Stimulated activated CD4-positive, alpha-beta T cell treated with anti-CD3 and anti-CD28 coated beads, TNF-alpha, amount 100 ng/mL, for 1 hour (primary cell): ENCODE measurements at places on chromosomes 1 and 21.

DNA sequence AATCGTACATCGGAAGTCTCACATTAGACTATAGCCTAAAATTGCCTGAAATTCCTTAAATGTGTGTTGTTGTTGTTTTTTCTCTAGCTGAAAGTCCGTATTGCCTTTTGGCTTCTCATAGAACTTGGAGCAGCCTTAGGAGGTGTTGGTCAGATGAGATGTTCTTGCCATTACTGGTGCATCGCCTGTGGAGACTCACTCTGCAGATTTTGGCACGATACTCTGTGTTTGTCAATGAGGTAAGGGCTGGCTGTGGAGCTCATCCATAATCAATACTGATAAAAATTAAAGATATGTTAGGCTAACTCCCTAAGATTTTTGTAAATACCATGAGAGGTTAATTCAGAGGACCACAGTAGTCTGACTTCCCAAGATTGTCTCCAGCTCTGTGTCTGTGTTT lies 28.9 kb downstream of the AGT start:
- DNase-seq: no peak

DNA sequence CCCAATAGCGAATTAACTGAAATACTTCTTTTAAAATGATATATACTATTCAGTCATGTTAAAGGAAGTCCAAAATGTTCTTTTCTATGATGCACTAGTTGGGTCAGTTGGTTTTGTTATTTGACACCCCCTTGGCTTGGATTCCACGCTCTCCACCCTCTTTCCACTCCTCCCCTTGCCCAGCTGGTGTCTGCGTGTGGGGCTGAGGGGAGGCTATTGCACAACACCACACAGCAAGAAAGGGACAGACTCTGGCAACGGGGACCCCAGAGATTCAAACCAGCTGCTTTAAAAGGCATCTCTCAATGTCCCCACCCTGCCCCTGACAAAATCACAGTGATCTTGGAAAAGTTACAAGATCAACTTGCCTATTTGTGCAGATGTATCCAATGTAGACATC lies 394.3 kb downstream of the TGFB2 start:
- no peak for DNase-seq

DNA sequence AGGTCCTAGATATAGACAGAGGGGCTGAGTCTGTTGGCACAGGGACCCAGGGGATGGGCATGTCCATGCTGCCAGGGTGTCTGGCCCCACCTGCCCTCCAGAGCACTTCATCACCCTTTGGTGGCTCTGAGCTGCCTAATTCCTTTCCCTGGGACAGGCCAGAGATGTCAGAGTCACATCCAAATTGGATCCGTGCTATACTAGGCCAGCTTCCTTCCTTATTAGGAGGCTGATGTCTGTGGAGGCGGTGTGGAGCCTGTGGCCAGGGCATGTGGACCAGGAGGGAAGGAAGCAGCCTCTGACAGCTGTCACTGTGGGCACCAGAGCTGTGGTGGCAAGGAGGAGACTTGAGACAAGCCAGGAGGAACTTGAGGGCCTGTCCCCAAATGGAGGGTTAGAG lies 77.7 kb upstream of the TMEM51 start:
- no peak for DNase-seq

GRCh38 chr1:53572065-53572814 lies 113.0 kb downstream of the DMRTB1 start:
- DNase-seq: no peak

DNA sequence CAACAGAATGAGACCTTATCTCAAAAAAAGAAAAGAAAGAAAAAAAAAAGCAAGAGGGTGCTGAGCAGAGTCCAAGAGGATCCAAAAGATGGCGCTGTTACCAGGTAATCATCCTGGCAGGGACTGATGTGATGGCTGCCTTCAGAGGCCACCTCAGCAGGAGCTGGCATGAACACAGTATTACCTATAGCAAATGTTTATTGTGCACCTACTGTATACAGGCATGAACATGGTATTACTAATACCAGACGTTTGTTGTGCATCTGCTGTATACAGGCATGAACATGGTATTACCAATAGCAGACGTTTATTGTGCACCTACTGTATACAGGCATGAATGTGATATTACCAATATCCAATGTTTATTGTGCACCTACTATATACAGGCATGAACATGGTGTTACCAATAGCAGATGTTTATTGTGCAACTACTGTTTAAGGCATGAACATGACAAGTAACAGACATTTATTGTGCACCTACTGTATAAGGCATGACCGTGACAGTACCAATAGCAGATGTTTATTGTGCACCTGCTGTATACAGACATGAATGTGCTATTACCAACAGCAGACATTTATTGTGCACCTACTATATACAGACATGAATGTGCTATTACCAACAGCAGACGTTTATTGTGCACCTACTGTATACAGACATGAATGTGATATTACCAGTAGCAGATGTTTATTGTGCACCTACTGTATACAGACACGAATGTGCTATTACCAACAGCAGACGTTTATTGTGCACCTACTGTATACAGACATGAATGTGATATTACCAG lies 115.1 kb upstream of the TMEM51 start:
- DNase-seq: no peak

- no peak for DNase-seq
Measured at GRCh38 chr1:229002451-229002960, 267.2 kb downstream of the RHOU start.

DNA sequence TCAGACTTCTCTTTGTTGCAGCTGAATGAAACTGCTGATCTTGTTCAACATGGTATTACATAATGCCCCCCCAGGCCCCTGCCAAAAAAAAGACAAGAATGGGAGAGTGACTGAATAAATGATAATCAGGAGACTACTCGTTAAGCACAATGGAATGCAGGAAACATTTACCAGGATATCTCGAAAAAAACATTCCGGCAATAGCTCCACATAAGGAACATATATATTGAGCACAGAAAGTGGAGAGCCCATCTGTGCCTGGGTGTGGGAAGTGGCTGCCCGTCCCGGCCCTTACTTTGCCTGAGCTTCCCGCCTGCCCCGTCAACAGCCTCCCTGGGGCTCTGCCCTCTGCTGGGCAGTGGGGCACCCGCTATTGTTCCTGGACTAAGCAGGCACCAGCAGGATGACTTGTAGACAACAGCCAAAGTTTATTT lies 13.3 kb downstream of the TRIM11 start:
- DNase-seq: no peak

DNA sequence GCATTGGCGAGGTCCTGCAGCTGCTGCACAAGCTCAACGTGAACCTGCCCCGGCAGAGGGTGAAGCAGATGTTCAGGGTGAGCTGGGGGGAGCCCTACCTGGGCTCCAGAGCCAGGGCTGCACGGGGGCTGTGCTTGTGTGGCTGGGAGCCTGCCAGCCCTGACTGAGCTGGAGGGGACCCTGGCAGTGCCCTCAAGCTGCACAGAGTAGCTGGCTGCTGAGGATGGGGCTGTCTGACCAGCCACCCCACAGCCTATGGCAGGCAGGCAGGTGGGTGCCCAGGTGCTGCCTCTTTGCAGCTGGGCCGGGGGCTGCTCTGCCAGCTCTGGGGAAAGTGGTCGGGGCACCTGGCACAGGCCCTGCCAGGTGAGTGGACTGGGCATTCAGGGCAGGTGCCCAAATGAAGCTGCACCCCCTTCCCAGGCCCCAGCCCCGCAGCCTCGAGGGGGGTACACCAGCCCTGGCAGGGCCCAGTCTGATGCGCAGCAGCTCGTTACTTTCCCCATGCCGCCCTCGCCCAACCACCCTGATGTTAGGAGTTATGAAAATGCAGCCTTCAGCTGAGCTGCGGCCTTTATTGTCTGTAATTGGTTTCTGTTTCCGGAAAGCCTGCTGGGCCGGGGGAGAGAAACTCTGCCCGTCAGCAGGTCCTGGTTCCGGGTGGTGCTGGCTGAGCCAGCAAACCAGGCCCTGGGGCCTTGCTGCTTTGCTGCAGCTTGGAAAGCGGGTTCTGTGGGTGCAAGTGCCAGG lies 4.3 kb downstream of the PLCH2 start:
- DNase-seq: no peak

GRCh38 chr1:198167436-198167934 lies 10.7 kb downstream of the NEK7 start:
- DNase-seq: no peak

GRCh38 chr21:41813226-41813625 lies 46.4 kb upstream of the RIPK4 start:
- no peak for DNase-seq

- DNase-seq: no peak
Measured at GRCh38 chr1:243343970-243344937, 88.4 kb downstream of the SDCCAG8 start.

DNA sequence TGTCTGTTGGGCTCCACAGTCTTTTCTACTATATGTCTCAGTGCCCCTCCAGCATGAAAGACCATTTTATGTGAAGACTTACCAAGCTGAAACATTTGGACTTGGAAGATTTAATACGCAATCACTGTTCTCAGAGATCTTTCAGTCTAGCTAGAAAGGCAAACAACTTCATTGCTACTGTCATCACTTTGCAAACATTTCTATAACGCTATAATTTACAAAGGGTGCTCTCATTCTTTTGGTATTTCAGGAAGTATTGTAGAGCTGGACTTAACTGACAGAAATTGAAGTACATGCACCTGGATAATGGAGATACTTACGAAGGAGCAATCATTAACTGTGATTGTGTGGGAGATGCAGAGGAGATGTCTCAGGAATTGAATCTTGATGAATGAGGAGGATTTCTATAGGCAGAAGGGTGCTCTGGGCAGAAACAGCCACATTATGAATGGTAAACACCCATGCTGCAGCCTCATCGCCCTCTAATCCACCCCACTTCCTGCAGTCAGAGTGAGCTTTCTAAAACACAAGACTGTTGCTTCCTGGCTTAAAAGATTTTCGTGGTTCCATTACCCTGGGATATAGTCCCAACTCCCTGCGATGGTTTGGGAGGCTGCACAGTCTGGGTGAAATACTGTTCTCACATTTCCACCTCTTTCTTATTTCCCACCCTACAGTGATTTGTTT lies 75.1 kb upstream of the GNG12 start:
- no peak for DNase-seq

GRCh38 chr1:229672246-229672645 lies 46.2 kb downstream of the URB2 start:
- DNase-seq: no peak

- DNase-seq: no peak
Measured at GRCh38 chr1:156194300-156194652, 372 bp downstream of the SLC25A44 start.

DNA sequence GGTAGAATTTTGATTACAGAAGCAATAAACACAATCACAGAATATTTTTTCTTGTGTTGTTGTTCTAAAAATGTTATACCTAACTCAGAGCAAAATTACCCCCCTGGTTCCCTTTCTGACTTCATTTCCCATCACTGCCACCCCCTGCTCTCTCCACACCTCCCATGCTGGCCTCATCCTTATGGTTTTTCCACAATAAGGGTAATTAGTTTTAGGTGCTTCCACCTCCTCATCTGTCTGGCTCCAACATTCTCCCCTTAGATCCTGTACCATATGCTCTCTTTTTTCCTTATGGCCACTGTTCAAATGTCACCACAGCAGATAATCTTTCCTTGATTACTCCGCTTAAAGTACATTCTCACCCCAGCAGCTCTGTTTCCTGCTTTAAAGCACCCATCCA lies 2208.6 kb downstream of the MRPL39 start:
- DNase-seq: no peak

GRCh38 chr1:44909901-44910544 lies 67.0 kb upstream of the PTCH2 start:
- no peak for DNase-seq

DNA sequence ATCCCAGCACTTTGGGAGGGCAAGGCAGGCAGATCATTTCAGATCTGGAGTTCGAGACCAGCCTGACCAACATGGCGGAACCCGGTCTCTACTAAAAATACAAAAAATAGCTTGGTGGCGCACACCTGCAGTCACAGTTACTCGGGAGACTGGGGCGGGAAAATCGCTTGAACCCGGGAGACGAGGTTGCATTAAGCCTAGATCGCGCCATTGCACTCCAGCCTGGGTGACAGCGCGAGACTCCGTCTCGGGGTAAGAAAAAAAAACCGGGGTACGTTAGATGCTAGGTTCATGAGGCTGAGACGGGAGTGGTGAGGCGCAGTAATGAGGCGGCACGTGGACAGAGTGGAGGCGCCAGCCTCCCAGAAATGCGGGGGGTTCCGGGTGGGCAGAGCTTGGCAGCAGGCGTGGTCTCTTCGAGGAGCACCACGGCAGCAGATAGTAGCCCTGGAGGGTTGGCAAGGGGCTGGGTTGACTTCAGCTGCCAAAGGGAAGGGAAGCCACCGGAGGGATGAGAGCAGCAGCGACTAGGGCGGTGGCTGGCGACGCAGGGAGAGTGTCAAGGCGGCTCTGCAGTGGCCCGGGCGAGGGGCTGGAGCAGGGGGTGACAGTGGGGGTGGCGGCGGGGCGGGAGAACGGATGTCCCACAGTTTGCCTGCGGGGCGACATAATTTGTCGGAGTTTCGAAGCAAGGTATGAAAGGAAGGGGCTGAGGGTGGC lies 832 bp downstream of the MRPL20 start:
- no peak for DNase-seq

GRCh38 chr1:239763850-239764249 lies 327.8 kb upstream of the FMN2 start:
- no peak for DNase-seq

DNA sequence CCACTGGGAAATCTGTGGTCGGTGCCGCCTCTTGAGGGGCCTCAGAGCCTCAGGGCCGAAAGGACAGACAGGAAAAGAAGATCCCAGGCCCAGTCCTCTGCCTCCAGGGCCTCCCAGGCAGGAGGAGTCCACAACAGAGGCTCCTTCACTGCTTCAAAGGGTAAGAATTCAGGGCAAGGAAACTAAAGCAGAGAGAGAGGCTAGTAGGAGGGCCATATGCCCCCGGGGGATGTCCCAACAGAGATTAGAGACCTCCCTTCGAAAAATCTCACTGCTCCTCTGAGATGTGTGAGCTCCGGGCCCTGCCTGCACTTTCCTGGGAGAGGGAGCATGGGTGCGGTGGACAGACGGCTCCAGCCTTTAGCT lies 465.9 kb downstream of the NPHP4 start:
- no peak for DNase-seq

GRCh38 chr1:160103658-160104408 lies 5.4 kb upstream of the IGSF8 start:
- no peak for DNase-seq

DNA sequence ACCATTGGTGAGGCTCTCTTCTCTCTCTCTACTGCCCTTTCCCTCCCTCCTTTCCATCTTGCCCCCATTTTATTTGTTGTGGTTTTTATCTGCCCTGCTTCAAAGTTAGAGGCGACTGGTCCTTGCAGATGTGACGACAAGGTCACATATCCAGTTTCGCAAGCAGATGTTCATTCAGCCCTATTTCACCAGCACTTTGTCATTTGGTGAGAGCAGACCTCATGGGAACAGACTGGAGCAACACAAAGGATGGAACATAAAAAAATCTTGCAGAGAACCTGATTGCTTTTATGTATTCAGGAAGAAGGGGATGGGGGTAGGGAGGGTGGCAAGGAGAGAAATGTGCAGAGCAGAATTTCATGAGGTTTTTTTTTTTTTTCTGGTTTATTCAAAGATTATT lies 84.3 kb downstream of the ELAVL4 start:
- no peak for DNase-seq
